Suppressor macrophage (primary cell): ENCODE measurements at places on chromosomes 4 and X.
A peak's percentile ranks its signal among the peaks of the same experiment; 100 is the strongest.

DNA sequence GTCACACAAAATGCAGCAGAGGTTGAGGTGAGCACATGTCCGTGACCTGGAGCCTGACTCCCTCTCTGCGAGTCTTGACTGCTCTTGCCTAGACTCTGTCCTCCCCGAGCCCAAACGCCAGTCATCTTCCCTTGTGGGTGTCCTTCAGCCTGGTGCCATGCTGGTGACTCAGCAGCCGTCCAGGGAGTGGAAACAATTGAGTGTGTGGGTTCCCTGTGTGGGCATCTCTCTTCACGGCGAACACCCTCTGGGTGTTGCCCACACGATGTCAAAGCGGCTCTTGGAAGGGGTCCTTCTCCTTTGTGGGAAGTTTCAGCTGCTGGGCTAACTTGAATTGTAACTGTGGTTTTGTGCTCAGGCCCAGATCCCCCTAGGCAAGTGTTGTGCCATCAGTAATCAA lies 17.5 kb upstream of the MSANTD1 start:
- DNase-seq, result peak; percentile 52

DNA sequence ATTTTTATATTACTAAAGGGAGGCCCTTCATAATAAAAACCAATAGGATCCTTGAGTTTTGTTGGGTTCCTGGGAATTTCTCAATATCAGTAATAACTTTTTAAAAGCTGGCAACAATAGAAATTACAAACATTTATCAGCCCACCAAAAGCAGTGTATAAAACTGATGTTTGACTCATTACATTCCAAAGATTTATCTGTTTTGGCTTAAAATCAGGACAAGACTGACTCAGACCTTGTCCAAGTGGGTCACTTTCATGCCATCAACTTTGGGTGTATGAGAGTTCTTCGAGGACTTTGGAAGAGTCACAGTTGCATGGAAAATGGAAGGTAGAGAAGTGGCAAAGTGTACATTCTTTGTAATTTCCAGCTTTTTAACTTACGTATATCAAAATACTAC lies 102.8 kb downstream of the FRMPD4 start:
- DNase-seq, result no peak

DNA sequence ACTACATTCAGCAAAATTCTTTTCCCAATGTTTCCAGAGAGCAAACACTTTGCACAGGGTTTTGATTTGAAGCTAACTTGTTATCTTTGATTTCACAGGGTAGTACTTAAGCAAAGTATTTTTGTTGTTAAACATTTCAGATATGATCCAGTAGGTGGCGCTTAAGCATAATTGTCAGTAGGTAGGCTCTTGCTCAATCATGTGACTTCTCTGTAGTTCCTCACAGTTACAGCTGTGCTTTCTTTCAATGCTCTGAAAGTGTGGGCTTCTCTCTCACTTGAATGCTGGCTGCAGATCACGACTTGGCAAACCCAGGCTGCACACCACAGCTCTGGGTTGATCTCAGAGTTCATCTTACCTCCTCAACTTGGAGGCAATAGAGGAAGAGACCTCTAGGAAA lies 1016.5 kb downstream of the SH3BGRL start:
- DNase-seq, result peak; percentile 6

DNA sequence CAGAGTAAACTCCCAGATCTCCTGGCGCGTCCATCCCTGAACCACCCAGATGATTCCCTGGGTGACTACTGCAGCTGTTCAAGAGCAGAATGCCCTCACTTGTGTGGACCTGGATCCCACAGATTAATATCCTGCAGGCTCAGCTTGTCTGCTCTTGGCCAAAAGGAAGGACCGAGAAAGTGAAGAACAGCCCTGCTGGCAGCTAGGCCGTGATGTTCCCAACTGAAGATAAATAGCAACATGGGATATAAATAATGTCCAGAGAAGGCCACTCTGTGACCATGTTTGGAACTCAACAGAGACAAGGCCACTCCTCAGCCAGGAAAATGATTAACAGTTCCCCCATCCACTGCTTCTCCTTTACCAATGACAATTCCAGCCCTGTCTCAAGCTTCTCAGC lies 21.5 kb downstream of the SUPT20HL2 start:
- DNase-seq, result no peak

DNA sequence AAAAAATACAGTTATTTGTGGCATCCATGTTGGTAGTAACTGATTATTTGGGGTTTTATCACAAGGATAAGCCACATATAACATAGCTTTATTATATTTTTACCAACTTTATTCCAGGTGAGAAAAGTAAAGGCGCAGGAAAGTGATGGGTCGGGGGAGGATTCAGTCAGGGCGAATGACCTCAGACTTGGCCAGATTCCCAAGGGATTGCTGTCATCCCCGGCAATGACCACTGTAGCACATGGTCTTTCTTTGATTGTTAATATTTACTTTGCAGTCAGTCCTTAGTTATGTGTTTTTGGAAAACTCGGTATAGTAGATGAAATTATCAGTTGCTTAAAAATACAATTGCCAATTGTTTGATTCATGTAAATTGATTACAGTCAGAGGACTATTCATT lies 17.6 kb downstream of the GRIA3 start:
- DNase-seq, result no peak

GRCh38 chr4:139514382-139515059 lies 41.5 kb downstream of the SETD7 start:
- no peak for DNase-seq

- DNase-seq, result no peak
These were observed 8.7 kb downstream of the SMARCAD1 start for GRCh38 chr4:94216394-94216793.
